Hypothalamus (tissue), 51 donors: ENCODE measurements at places on chromosomes 11 and 22.

GRCh38 chr11:118436639-118437207 lies 431 bp downstream of the KMT2A start:
- DNase-seq, result no peak

GRCh38 chr11:21783954-21784353 lies 408.9 kb upstream of the ANO5 start:
- DNase-seq, result no peak

- DNase-seq, result no peak
These were observed 47.6 kb downstream of the LIF start for GRCh38 chr22:30198921-30199320.

DNA sequence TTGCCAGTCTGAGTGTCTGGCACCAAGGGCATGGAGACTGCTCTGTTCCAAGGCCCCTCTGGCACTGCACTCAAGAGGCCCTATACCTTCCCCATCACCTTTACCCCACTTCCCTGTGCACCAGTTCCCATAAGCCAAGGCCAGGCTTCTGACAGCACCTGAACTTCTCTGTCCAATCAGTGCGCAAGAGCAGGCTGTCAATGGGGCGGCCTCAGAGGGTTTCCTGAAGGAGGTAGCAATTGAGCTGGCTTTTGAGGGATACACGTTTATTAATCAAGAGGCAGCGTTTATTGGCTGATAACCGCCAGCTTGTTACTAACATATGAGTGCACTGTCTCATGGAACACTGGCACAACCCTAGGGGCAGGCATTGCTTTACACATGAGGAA lies 2.1 kb downstream of the SH3BP1 start:
- DNase-seq, result no peak

- DNase-seq, result no peak
These were observed 40.5 kb upstream of the KCNJ11 start for GRCh38 chr11:17428925-17429324.
